GM18507 (cell line): ENCODE measurements at places on chromosomes 5 and 9.

- DNase-seq, result no peak
Observed at GRCh38 chr9:25658571-25658970, 19.7 kb downstream of the TUSC1 start.

DNA sequence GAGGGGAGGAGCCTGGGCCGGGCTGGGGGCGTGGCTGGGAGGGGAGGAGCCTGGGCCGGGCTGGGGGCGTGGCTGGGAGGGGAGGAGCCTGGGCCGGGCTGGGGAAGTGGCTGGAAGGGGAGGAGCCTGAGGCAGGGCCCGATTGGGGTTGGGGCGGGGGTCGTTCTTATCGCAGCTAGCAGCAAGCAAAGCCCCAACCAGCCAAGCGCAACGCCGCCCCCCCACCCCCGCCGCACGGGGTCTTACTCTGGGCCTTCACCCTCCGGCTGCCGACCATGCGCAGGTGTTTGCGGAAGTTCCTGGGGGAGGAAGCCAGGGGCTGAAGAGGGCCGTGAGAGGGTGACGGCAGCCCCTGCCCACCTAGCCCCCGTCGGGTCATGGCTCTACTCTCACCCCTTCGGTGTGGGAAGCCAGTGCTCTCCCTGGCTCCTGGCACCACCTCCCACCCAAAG, 5.0 kb downstream of the NSMF start:
- no peak for DNase-seq

DNA sequence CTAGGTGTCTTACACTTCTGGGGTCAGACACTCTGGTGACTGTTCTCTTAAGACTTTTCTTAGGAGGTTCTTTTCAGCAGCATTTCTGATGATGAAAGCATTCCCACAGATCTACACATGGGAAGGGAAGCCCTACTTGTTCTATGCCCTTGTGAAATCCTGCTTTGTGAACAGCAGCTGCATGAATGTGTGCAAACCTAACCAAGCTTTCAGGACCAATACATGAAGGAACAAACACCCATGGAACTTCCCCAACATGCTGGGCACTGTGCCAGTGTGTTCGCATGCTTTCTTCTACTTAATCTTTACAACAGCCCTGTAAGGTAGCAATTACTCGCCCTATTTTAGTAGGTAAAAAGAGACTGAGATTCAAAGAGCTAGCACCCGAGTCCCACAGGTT, 439.9 kb upstream of the KLF4 start:
- no peak for DNase-seq

GRCh38 chr5:7794823-7795222, 56.1 kb downstream of the CFAP90 start:
- no peak for DNase-seq

GRCh38 chr9:137383081-137383783, 39.7 kb downstream of the EXD3 start:
- no peak for DNase-seq

DNA sequence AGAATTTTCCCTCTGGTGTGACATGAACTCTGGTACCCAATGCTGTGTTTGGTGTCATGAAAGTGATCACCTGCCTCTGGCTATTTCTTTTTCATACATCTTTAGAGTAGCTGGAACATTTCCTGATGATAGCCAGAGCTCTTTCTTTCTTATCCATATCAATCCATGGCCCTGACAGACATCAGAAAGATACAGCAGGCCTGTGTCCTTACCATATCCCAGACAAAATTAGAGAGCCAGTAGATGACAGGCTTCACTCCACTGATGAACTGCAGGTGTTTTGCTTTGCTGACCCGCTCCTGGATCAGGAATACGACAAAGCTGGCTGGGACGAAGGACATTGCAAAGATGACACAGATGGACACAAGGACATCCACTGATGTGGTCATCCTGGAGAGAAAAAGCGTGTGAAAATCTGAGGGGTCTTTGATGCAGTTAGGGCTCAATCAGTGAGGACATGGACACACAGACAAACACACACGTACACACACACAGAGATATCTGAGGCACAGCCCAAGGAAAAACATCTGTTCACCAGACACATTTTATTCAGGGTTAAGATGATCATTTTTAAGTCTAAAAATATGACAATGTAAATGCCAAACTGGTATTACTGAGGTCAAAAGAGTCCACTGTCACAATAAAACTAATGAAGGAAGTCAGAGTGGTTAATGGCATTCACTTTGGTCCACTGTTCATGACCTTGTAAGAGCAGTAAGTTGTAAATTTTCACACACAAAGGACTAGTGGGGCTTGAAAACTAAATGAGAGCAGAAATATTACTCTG, 34.5 kb downstream of the NIPSNAP3B start:
- no peak for DNase-seq

DNA sequence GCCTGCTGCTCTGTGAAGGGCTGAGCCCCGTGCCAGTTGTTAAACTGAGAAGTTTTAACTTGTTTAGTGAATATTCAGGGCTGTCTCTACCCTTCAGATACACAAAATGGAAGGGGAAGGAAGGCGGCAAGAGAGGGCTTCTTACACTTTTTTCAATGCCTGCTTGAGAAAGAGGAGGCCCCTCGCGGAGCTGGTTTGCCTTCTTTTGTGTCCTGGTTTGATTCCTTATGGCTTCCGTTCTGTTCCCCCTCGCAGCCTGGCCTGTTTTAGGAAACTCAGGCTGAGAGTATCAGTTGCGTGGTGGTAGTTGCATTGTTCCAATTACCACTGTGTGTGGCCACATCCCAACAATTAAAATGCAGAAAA, 1.0 kb downstream of the FAM53C start:
- DNase-seq, result no peak
